ENCODE measurements at places on chromosomes 5 and 9.

- DNase-seq: no peak
These were observed 589.4 kb downstream of the NR2F1-AS1 start for GRCh38 chr5:92991581-92992067.

- no peak for DNase-seq
These were observed 247.4 kb downstream of the ARL15 start for GRCh38 chr5:54062958-54063357.

DNA sequence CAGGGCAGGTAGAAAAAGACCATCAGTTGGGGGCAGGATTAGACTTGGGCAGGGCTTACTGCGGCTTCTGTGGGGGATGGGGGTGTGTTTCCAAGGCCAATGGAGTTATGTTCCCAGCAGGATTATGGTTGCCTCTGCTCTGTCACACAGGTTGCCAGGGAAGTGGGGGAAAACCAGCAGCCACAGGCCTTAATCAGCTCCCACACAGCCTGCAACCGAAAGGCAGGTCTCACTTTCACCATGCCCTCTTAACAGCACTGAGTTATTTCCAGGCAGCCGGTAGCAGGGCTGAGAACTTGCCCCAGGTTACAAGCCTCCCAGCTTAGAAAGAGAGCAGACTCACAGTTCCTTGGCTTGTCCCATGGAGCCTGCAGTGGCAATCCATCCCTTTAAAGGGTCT lies 205.5 kb downstream of the FGF10 start:
- no peak for DNase-seq

- DNase-seq: no peak
These were observed 123.7 kb downstream of the SNCAIP start for GRCh38 chr5:122435761-122436160.

DNA sequence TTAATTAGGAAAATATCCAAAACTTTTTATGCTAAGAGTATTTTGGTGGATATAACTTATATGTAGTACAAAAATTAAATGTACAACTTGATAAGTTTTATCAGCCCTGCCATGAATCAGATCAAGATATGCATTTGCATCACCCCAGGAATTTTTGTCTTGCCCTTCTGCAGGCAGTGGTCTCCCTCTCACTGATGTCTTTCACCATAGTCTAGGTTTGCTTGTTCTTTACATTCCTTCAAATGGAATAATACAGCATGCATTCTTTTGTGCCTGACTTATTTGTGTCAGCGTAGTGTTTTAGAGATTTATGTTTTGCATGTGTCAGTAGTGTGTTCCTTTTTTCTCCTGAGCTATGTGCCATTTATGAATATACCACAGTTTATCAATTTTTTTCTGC lies 36.4 kb downstream of the RNF180 start:
- no peak for DNase-seq

DNA sequence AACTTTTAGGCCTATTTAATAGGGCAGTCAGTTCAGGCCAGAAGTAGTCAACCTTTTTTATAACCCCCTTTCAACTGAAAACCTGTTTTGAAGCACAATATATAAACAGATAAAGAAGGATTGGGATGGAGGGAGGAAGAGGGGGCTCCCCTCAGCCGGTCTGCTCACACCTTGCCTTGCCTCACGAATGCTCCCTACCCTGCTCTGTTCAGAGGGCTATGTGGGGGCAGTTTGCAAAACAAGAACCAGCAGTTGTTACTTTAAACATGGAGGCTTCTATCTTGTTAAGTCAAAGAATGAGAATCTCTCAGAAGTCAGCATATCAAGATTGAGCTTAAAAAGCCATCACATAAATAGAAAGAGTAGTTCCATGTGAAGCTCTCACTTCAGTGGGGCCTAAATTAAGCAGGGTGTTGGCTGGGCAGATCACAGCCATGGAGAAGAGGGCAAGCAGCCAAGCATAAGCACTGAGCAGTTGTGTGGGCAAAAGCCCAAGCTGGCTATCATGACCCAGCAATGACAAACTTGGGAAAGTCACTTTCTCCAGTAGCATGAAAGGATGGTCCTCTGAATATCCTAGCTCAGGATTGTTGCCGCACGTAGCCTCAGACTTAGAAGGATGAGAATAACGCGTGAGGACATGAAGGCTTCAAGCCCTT lies 70.6 kb downstream of the ALDH1A1 start:
- no peak for DNase-seq

DNA sequence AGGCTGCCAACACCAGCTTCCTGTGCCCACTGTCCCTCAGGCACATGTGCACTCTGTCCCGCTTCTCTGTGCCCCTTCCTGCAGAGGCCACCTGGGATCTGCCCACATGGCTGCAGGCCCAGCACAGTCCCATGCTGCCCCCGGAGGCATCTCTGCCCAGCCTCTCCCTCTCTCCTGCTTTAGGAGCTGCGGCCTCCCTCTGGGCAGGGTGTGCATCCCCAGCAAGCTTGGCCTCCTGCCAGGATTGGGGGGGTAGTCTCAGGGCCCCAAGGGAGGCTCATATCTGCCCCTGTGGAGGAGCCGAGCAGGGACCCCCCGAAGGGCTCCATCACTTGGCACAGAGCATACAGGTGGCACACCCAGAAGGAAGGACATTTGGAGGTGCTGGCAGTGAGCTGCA lies 24.8 kb downstream of the FLT4 start:
- DNase-seq: no peak

- DNase-seq: no peak
These were observed 357.4 kb upstream of the SGCD start for GRCh38 chr5:155969537-155969936.

DNA sequence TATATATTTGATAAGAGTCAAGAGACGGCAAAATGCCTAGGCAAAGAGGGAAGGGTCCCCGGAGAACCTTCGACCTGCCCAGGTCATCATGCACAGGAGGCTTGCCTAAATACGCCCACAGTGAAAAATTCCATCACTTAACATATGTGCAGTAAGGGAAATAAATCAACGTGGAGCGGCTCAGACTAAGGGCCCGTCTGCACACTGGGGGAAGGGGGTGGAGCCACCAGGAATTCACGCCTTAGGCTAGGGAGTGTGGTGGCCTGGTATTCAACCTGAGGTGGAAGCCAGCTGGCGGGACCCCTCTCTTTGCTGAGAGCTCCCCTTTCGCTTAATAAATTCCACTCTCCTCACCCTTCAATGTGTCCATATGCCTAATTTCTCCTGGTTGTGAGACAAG lies 8.3 kb downstream of the PTBP3 start:
- DNase-seq: no peak

DNA sequence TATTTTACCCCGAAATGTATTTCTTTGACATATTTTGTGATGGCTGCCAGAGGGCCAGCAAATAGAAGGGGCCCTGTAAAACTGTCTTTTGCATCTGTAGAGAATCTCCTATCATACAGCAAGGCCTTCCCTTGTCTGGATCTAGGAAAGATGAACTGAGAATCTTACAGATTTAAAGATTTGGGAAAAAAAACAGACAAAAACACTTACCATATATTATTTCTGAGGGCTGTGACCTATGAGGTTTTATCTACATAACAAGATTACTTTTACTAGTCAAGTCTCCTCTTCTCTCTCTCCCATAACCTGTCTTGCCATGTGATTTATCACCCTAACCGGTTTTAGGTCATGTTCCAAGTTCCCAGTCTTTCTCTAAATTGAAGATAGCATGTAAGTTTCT lies 599.2 kb upstream of the CDH6 start:
- no peak for DNase-seq

DNA sequence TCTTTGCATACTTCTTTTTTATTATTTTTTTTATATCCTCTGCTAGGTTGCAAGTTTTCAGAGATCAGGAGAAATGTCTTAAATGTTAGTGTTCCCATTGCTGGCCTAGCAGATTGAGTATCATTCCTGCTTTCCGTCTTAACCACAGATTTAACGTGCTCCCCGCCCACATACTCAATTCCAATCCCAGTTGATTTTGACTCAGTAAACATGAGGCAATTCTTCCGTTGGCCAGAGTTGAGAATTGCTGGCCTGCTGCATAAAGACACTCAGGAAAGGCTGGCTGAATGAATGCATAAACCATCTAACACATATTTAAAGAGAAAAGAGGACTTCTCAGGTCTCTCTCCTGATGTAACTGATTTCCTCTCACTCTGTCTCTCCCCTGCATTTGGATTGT lies 46.8 kb upstream of the PLPP6 start:
- no peak for DNase-seq

DNA sequence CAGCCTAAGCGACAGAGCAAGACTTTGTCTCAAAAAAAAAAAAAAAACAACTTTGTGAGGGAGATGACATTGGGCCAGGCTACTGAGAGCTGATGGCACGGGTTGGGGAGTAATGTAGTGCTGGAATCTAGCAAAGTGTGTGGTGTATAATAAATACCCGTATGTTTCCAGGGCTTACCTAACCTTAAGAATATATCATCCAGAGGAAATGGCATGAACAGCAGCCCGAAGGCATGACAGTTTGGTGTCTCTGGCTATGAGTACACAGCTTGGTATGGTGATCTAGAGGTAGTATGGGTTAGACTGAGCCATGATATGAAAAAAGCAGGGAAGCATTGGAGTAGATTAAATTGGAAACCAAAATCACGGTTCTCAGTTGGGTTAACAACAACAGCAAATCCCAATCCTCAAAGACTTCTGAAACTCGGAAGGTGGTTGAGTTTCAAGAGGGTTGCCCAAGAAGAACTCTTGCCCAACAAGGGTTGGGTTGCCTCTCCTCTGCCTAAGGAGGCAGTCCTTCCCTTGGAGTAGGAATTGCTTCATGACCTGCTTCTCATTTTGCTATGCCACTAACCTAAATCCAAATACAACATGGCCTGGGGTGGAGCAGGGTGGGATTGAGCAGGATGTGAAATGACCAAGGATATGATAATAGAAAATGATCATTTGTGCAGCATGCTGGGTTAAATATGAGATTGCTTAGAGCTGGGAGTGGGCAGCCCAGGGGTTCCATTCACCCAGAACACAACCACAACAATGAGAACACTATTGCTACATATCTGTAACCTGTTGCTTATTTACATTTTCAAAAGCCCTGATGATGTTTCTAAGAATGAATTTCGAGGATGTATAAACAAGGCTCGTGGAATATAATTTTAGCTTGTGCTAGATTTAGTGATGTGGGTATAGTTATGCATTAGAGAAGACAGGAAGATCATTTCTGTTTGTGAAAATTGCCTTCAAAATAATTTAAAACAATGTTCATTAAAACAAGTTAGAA lies 64.6 kb upstream of the ZFR start:
- no peak for DNase-seq

- DNase-seq: no peak
These were observed 64.4 kb downstream of the NUDT12 start for GRCh38 chr5:103498211-103498610.

GRCh38 chr9:108049026-108049607 lies 559.5 kb upstream of the KLF4 start:
- DNase-seq: no peak

GRCh38 chr5:7772141-7772540 lies 78.8 kb downstream of the CFAP90 start:
- DNase-seq: no peak

GRCh38 chr5:155726267-155726666 lies 600.7 kb upstream of the SGCD start:
- DNase-seq: no peak

GRCh38 chr5:146007270-146007669 lies 70.9 kb downstream of the SH3RF2 start:
- no peak for DNase-seq
